Gastroesophageal sphincter (tissue), 4 donors: ENCODE measurements at places on chromosomes 12 and 14. TPM values are rescaled to one million over a fixed set of nuclear protein-coding genes. Genes with fewer than 3 reads are reported as not detected.
A peak's percentile ranks its signal among the peaks of the same experiment; 100 is the strongest.

GRCh38 chr12:55041345-55042055, 21.7 kb downstream of the NEUROD4 start:
- no peak for ATAC-seq

Gene DEPDC4
- total RNA-seq: 2.0 TPM

Gene SLCO1B3
- total RNA-seq: not detected

- no peak for ATAC-seq
These were observed 97.3 kb upstream of the FRMD6 start for GRCh38 chr14:51554339-51554920.

- ATAC-seq: no peak
These were observed 31.6 kb downstream of the TBC1D15 start for GRCh38 chr12:71871116-71871515.

- no peak for ATAC-seq
These were observed 7.6 kb upstream of the PDE1B start for GRCh38 chr12:54541751-54542290.

GRCh38 chr14:33717866-33718265, 233.0 kb downstream of the EGLN3 start:
- ATAC-seq: no peak

DNA sequence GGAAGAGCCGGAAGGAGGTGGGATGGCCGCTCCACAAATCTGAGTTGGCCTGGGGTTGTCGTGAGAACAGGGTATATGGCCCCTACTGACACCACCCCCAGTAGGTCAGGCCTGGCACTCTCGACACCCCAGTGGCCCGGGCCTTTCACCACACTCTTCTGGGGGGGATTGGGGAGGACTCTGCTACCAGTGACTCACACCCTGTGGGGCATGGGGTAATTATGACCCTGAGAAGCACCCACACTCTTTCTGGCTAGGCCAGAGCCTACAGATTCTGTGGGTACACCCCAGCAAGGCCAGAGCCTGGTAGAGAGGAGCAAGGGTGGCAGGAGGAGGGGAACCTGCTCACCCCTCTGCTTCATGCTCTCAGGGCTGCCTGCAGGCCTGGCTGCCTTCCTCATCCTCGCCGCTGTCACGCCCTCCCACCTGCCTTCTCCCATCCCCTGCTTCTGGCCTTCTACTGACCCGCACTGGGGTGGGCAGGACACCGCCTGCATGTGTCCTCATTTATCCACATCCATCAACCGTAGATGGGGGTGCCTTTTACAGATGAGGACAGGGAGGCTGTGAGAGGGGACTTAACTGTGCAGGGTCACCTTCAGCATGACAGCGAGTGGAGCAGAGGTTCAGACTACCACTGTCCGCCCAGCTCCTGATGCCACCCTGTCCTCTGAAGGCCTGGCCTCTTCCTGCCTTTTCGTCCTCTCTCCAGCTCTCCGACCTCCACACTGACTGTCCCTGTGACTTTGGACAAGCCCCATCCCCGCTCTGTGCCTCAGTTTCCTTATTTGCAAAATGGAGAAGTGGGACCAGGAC, 18.4 kb downstream of the ASB2 start:
- ATAC-seq: no peak

DNA sequence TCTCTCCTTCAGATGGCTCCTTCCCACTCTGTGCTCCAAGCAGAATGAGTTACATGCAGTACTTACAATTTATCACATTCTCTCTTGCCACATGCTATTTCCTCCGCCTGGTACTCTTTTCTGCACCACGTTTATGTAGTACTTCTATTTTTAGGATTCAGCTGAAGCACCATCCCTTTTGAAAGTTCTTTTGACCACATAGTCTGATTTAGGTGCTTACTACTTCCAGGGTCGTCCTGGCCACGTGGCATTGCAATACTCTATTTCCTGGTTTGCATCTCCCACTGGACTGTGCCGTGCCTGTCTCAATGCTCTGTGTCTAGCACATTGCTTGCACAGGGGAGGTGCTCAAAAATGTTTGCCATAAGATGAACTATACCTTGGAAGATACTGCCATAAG, 16.3 kb upstream of the TBC1D30 start:
- no peak for ATAC-seq

DNA sequence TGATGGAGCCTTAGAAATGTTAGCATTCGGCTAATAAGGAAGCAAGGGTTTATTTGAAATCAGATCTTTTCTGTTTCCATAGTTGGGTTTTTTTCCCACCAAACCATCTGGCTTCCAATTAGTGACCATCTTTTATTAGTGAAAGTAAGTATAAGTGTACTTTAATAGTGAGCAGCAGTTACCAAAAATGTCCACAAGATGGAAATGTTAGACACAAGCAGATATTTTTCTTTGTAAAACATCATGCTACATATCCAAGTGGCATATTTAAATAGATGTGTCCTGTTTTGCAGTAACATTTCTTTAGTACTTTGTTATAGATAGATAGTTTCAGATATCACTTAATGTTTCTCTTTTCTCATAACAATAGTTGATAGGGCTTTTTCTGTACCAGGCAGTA, 28.8 kb downstream of the YEATS4 start:
- ATAC-seq: no peak

GRCh38 chr14:102027951-102028350, 58.9 kb downstream of the HSP90AA1 start:
- ATAC-seq: no peak

DNA sequence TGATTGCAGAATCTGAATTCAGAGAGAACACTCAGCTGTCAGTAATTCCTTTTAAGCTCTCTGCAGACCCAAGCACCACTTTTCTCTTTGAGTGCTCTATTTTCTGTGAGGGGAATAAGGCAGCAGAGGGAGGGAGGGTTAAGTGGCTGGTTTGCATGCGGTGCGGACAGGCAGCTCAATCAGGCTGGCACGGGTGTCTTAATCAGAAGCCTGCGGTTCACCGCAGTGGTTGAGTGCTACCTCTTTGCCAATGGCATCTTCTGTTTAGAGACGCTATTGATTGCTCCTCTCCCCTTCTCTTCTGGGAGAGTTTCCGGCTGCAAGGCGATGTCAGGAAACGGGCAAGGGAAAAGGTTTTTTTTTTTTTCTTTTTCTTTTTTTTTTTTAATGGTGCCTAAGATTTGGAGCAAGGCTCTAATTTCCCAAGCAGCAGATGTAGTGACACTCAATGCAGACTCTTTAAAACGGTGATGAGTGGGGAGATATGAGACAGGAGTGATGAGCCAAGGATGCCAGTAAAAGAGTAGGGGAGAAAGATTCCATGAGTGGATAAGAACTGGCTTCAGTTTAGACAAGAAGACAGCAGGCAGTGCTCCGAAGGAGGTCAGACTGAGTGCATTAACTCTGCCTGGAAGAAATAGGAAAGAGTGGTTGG, 533.7 kb upstream of the SEL1L start:
- ATAC-seq: no peak

Gene TCL1B
- total RNA-seq: not detected

GRCh38 chr14:90540437-90540836, 143.6 kb downstream of the CALM1 start:
- no peak for ATAC-seq

DNA sequence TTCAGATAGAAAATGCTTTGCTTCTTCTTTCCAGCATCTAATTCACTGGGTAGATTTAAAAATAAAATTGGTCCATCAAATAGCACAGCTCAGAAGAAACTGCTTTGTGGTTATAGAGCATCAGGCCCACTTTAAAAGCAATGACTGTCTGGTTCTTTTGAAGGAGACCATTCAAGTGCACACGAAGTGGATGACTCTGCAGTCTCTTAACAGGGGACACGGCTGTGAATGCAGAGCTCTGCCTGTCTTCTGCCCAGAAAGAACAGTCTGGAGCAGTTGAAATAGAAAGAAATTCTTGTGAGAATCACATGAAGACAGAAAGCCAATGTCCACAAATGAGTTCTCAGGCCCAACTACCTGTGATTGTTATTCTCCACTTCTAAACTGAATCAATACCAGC, 138.7 kb upstream of the PLEKHA5 start:
- ATAC-seq: no peak

DNA sequence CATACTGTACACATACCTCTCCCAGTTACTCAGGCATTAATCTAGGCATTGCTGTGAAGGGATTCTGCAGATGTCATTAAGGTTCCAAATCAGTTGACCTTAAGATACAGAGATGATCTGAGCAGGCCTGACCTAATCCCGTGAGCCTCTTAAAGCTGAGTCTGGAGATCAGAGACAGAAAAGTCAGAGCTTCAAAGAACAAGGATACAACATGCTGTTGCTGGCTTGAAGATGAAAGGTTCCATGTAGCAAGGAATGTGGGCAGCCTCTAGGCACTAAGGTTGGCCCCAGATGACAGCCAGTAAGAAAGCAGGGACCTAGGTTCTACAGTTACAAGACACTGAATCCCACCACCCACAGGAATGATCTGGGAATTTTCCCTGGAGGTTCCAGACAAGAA, 81.1 kb downstream of the MAP1LC3B2 start:
- ATAC-seq: no peak

- no peak for ATAC-seq
These were observed 190.8 kb downstream of the TTC7B start for GRCh38 chr14:90625445-90625844.

- ATAC-seq: no peak
These were observed 392.7 kb downstream of the RPS29 start for GRCh38 chr14:49193332-49194065.

DNA sequence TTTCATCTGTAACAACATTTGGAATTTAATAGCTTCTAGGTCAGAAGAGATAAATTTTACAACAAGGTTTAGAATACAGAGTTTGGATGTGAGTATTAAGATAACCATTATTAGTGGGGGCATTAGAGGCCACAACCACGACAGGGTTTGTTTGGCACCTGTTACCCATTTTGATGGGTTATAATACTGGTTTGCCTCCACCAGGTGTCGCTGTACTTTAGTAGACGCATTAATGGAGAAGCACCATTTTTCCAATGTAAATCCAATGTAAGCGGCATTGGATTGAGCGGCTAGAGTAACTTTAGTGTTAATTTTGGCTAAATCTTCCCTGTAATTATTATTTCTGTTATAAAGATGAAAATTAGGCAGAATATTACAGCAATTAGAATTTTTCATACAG, 136.2 kb downstream of the SLCO1B3 start:
- no peak for ATAC-seq

Gene TAS2R20
- total RNA-seq: 3.9 TPM

GRCh38 chr12:132354211-132354981, 25.0 kb upstream of the GALNT9 start:
- ATAC-seq: no peak

Gene CLEC12A
- 0.66 TPM for total RNA-seq

- no peak for ATAC-seq
These were observed 59.6 kb downstream of the MDM2 start for GRCh38 chr12:68867606-68868005.

- ATAC-seq: no peak
These were observed 34.5 kb downstream of the SCARB1 start for GRCh38 chr12:124829008-124829707.

- no peak for ATAC-seq
These were observed 66.6 kb downstream of the SINHCAF start for GRCh38 chr12:31259136-31259886.

DNA sequence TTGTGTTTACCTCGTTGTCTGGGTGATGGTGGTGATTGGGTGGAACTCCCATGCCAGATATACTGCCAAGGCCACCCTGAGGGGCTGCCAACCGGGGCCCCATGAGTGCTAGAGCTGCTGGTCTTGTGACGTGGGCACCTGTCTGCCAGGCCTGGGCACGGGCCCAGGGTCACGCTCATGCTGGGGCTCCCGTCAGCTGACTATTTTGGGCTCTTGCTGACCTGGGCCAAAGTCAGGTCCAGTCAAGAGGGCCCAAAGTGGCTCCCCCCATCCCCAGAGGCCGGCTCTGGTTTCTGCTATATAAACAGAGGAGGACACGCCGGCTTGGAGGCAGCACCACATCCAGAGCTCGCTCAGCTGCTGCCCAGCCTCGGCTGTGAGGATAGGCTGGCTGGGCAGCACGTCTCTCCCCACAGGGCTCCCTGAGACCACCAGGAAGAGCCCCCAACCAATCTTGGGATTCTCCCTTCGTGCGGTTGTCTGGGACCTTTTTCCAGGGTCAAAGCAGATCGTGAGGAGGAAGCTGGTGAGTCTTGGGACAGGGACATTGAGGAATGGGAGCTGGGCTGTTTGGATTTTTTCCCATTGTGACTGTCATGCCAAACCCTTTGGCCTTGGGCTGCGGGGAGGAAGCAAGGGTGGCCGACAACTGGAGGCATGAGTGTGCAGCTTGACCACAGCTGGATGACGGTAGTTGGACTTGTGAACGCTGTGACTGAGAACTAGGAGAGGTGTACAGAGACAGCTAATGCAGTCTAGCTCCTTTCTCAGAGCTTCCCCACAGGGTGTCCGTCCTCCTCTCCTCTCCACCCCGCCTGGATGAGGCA, 7.6 kb upstream of the NR4A1 start:
- ATAC-seq: peak; percentile 11

GRCh38 chr14:88612981-88613380, 50.1 kb downstream of the ZC3H14 start:
- no peak for ATAC-seq

GRCh38 chr14:56004786-56005185, 113.4 kb upstream of the PELI2 start:
- ATAC-seq: peak; percentile 48

Gene DCD
- total RNA-seq: not detected

DNA sequence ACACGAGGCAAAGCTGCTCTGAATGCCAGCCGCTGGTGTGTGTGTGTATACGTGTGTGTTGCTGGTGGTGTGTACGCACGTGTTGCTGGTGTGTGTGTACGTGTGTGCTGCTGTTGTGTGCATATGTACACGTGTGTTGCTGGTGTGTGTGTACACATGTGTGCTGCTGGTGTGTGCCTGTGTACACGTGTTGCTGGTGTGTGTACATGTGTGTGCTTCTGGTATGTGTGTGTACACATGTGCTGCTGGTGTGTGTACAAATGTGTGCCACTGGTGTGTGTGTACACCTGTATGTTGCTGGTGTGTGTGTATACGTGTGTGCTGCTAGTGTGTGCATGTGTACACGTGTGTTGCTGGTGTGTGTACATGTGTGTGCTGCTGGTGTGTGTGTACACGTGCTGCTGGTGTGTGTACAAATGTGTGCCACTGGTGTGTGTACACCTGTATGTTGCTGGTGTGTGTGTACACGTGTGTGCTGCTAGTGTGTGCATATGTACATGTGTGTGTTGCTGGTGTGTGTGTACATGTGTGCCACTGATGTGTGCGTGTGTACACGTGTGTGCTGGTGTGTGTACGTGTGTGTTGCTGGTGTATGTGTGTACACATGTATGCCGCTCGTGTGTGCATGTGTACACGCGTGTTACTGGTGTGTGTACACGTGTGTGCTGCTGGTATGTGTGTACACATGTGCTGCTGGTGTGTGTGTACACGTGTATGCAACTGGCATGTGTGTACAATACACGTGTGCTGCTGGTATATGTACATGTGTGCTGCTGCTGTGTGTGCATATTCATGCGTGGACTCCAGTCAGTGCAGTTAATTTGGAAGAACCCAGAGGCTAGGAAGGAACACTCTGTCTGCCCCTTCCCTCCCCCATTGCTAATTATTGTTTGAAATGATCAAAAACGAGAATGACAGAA, 47.2 kb downstream of the CACNA2D4 start:
- ATAC-seq: no peak
